A673 (cell line): ENCODE measurements at places on chromosomes 6 and 20.

- DNase-seq: no peak
These were observed 10.5 kb downstream of the ZC3H12D start for GRCh38 chr6:149474108-149474935.

DNA sequence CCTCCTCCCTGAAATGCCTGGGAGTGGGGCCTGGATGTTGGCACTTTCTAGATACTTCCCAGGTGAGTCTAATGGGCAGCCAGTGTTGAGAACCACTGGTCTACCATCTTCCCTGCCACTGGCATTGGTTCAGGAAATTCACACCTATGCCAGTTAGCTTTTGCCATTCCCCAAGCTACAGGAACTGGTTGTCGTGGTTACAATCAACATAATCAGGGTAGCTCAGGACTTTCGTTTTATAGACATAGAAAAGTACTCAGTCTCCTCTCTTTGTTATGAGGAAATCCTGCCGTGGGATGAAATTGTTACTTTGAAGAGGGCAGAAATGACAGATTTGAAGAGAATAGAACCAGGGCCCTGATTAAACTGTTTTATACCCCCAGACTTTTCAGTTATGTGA lies 127.9 kb upstream of the FOXO3 start:
- DNase-seq: no peak

DNA sequence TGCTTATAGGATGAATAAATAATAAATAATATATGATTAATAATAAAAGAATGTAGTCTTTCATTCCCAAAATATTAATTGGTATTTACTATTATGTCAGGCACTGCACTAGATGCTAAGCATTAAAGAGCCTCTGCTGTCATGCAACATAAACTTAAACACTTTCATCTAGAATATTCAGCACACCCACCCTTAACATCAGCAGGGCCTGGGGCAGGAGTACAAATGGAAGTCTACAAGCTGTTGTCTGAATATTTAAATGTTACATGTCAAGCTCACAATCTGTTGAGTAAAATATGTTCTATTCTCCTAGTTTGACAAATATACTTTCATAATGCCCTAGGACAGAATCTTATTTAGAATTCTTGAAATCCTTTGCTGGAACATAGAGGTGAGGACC lies 395.1 kb downstream of the EPM2A start:
- no peak for DNase-seq

DNA sequence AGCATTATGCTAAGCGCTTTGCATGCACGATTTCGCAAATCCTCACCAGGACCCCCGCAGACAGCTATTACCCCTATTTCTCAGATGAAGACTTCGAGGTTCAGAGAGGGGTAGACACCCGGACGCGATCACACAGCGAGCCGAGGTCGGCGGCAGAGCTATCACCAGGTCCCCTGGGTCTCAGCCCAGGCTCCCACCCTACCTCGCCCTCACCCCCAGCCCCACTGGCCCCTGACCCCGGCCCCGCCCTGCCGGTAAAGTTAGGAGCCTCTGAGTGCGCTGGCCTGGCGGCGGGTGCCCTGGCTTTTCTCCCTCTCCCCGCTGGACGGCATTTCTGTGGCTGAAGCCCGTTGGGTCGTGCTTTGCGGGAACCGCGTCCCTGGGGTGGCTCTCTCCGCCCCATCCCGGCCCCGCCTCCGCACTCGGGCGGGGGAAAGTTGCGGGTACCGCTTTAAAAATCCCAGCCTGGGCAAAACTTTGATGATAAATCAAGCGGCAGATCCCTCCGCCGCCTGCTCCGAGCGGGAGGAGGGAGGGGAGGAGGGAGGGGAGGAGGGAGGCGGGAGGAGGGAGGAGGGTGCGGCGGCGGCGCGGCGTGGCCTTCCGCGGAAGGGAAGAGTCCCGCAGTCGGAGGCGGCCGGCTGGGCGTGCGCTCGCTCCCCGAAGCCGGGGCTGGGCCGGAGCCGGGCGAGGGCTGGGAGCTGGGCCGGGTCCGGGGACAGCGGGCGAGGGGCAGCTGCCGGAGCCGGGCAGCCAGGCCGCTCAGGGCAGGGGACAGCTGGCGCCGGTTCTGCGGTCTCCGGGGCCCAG lies at the start of gene VSTM2L:
VSTM2L (plus strand) TSS at position 624 of the 810 bp plus-strand sequence. CDS start 224 bp downstream, outside the sequence.
- DNase-seq: peak; percentile 91

DNA sequence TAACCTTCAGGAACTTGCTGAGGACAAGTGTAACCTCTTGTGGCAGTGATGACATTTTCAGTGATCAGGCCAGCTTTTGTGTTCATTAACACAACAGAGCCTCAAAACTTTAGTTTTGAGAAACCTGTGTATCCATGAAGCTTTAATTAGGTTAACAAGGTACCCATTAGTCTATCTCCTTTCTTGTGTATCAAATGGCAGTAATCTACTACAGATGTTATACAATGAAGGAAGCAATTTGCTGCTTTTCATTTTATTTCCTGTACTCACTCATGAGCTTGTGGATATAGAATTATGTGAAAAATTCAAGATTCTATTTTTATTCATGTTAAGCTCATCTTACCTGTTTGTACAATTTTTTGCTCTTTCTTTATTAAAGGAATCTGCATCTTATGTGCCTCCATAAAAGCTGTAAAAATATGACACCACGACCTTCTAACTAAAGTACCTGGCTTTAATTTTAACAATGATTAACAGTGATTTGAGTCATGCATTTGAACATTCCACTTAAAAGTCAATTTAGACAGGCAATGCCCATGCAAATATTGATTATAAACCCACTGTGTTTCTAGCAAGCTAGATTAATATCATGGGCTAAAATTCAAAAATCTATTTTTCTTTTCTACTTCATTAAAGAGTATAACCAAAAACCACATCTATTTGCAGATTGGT lies 897.3 kb downstream of the KIF16B start:
- DNase-seq: no peak

- DNase-seq: peak; percentile 59
These were observed at the start of gene SCUBE3 for GRCh38 chr6:35213824-35214756. TSS of gene SCUBE3 (plus strand) at chr6:35213956. CDS start at chr6:35214419, 463 bp downstream.
